Endodermal cell (in vitro differentiated cells): ENCODE measurements at places on chromosomes 2 and 18. TPM values are rescaled to one million over a fixed set of nuclear protein-coding genes. Genes with fewer than 3 reads are reported as not detected.
A peak's percentile ranks its signal among the peaks of the same experiment; 100 is the strongest.

Gene RNF103
- 11.9 and 12.0 TPM in 2 replicates for total RNA-seq

Gene CYP27A1
- 53.7 to 76.5 TPM (median 54.9 TPM) in 3 replicates for total RNA-seq

DNA sequence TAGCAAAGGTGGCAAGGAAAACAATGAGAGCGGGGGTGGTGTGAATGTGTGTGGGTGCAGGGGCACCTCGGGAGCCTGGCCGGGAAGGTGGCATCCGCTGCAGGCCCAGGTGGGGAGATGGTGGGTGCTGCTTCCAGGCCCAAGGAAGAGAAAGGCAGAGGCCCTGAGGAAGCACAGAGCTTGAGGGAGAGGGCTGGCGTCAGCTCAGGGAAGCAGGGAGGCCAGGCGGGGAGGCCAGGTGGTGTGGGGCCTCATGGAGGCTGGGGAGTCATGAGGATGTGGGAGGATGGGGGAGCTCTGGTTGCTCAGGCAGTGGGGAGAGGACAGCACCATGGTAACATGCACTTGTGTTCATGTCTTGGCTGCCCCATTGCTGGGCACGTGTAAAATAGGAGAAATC is 43.3 kb downstream of the AGAP1 start:
- no peak for DNase-seq
- no peaks in the 10 kb centered on the region for H3K36me3 ChIP-seq
- no peak overlapping the region for H3K27ac ChIP-seq
- no peaks in the 10 kb centered on the region for H3K27me3 ChIP-seq
- no peak overlapping the region for H3K4me3 ChIP-seq
- no peaks in the 10 kb centered on the region for H3K4me1 ChIP-seq

Gene DSG4
- total RNA-seq = not detected in 3 replicates

- no peak overlapping the region for H3K27ac ChIP-seq
- peaks cover 2% of the 10 kb centered on the region for H3K4me1 ChIP-seq
- H3K4me3 ChIP-seq = no peak overlapping the region
- peaks cover 28% of the 10 kb centered on the region for H3K27me3 ChIP-seq
- peak; percentile 49 for DNase-seq
Observed at GRCh38 chr2:60486067-60486466, 67.4 kb downstream of the BCL11A start.

- H3K27me3 ChIP-seq = no peaks in the 10 kb centered on the region
- no peak for DNase-seq
- no peaks in the 10 kb centered on the region for H3K4me1 ChIP-seq
- no peak overlapping the region for H3K4me3 ChIP-seq
Observed at GRCh38 chr2:136065384-136065783, 52.6 kb downstream of the CXCR4 start.

Gene PSMD14
- 58.0 to 88.2 TPM (median 86.2 TPM) in 3 replicates for total RNA-seq

Gene DSC3
- total RNA-seq = 0.26 and 0.41 TPM in 2 replicates

Gene MAL
- total RNA-seq = not detected in 2 replicates

DNA sequence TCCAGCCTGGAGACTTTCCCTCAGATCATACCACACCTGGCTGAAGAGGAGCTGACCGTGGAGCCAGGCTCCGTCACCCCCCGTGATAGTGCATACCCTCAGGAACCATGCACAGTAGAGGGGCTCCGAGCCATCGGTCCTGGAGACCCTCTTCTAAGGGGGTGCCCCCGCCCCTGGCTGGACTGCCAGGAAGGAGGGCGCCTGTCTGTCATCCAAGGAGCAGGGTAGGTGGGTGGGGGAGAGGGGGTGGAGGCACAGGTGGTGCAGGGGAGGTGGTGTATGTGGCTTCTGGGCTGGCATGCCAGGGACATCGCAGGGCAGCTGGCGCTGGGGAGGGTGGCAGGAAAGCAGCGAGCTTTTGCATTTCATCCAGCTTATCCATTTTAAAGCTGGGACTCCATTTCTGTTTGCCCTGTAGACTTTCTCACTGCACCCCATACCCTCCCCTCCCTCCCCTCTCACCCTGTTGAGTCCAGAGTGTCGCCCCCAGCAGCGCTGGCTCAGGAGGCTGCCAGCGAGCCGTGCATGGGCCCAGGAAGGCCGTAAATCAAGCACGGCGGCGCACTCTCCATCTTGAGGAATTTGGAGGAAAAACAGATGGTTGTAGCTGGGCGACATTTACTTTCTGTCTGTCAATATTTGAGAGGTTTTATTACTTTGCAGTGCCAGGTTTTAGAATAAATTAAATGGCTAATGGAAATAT is 56.2 kb upstream of the HS6ST1 start:
- no peak overlapping the region for H3K27ac ChIP-seq
- DNase-seq = no peak
- H3K4me3 ChIP-seq = no peak overlapping the region
- H3K4me1 ChIP-seq = peaks cover 17% of the 10 kb centered on the region
- no peaks in the 10 kb centered on the region for H3K27me3 ChIP-seq

GRCh38 chr18:35573531-35573930 is 8.0 kb upstream of the GALNT1 start:
- no peaks in the 10 kb centered on the region for H3K36me3 ChIP-seq
- H3K27ac ChIP-seq = no peak overlapping the region
- H3K4me1 ChIP-seq = no peaks in the 10 kb centered on the region
- H3K4me3 ChIP-seq = no peak overlapping the region
- no peak for DNase-seq

GRCh38 chr2:200383380-200384110 is 77.1 kb downstream of the SPATS2L start:
- no peaks in the 10 kb centered on the region for H3K36me3 ChIP-seq
- H3K4me1 ChIP-seq = peaks cover 24% of the 10 kb centered on the region
- H3K4me3 ChIP-seq = no peak overlapping the region
- H3K27me3 ChIP-seq = no peaks in the 10 kb centered on the region
- no peak for DNase-seq

DNA sequence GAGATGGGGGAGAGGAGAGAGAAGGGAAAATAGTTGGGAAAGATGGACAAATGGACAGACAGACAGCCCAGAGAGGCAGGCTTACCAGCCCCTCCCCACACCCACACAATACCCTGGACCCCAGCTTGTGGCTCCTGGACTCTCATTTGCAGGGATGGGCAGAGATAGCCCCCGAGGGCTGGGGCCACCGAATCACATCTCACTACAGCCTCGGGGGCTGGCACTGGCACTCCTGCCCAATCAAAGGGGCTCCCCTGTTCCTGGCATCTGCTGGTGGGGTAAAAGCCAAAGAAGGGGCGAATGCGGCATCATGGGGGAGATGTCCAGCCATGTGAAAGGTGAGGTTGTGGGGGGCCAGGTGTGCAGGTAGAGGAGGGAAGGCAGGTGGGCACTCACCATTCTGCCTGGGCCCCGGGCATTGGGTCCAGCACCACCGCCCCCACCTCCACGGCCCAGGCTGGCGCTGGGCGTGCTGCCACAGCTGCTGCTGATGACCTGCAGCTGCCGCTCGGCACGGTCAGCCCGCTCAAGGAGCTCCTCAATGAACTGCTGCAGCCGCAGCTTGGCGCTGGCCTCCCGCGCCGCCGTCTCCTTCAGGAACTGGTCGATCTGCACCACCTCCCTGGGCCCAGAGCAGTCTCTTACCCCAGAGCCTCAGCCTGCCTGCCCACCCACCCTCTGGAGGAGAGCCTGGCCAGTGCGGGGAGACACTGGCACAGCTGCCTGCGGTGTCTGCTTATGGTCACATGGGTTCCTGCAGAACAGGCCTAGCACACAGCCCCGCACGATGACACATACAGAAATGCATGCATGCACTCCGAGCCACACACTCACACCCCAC is 18.0 kb downstream of the FBXO41 start:
- H3K4me1 ChIP-seq = no peaks in the 10 kb centered on the region
- H3K36me3 ChIP-seq = no peaks in the 10 kb centered on the region
- no peak for DNase-seq
- peaks cover 45% of the 10 kb centered on the region for H3K27me3 ChIP-seq
- no peak overlapping the region for H3K4me3 ChIP-seq
- H3K27ac ChIP-seq = no peak overlapping the region

GRCh38 chr18:75204269-75204731 is 4.6 kb downstream of the PTGR3 start:
- no peaks in the 10 kb centered on the region for H3K36me3 ChIP-seq
- H3K27ac ChIP-seq = no peak overlapping the region
- H3K27me3 ChIP-seq = peaks cover 70% of the 10 kb centered on the region

DNA sequence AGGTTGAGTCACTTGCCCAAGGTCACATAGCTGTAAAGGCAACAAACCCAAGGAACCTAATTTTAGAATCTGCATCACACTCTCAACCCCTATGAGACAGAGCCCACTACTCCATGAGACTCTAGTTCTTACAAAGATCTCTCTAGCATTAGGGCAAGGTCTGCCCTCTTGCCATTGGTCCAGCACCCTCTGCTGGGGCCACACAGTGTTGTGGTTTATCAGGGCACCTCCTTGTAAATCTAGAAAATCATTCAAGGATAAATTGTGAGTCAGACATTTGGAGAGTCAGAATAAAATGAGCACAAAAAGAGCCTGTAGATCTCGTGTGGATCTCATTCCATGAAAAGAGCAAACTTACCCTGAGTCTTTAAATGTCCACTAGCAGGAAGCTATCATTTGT is 91.2 kb downstream of the SLC8A1 start:
- no peak for DNase-seq
- H3K27me3 ChIP-seq = no peaks in the 10 kb centered on the region
- H3K4me3 ChIP-seq = no peak overlapping the region
- H3K36me3 ChIP-seq = no peaks in the 10 kb centered on the region
- no peak overlapping the region for H3K27ac ChIP-seq

Gene CRYGD
- total RNA-seq = 1.1 TPM in 1 of 3 replicates, not detected in the others

Gene CD28
- not detected in 2 replicates for total RNA-seq

DNA sequence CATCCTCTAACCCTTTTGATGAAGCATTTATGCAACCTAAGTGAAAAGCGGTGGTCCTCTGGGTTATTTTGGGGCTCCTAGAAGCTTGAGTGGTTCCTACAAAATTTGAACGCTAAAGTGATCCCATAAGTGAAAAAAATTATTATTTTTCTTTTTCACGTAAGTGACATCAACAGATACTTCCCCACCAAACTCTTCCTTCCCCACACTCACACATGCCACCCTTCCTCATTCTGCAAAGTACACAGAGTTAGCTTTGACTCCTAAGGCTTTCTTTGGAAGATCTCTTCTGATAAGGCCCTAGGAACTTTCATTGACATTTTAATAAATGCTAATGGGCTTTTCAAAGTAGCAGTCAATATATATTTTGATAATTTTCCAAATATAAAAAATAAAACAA is 109.7 kb downstream of the DOCK10 start:
- no peaks in the 10 kb centered on the region for H3K36me3 ChIP-seq
- H3K27me3 ChIP-seq = no peaks in the 10 kb centered on the region
- no peak for DNase-seq
- H3K27ac ChIP-seq = no peak overlapping the region
- peaks cover 3% of the 10 kb centered on the region for H3K4me1 ChIP-seq

- H3K36me3 ChIP-seq = no peaks in the 10 kb centered on the region
- H3K27ac ChIP-seq = no peak overlapping the region
- DNase-seq = no peak
- peaks cover 23% of the 10 kb centered on the region for H3K27me3 ChIP-seq
- no peaks in the 10 kb centered on the region for H3K4me1 ChIP-seq
Observed at GRCh38 chr18:48142994-48143393, 212.5 kb upstream of the SMAD2 start.
